ENCODE measurements at places on chromosomes 7 and 10. TPM values are rescaled to one million over a fixed set of nuclear protein-coding genes. Genes with fewer than 3 reads are reported as not detected.

RSPH10B gene
- total RNA-seq, result not detected

ABCB4 gene
- 0.02 TPM for total RNA-seq

CABCOCO1 gene
- 0.12 TPM for total RNA-seq

HERPUD2 gene
- 22.3 TPM for total RNA-seq

AKR1C1 gene
- total RNA-seq, result 482 TPM
